ENCODE measurements at places on chromosomes 5 and 9.

GRCh38 chr5:54347221-54347865 lies 37.0 kb upstream of the ARL15 start:
- H3K4me3 ChIP-seq = no peak overlapping the region
- no peak for DNase-seq
- H3K27me3 ChIP-seq = no peaks in the 10 kb centered on the region
- no peak overlapping the region for H3K27ac ChIP-seq
- H3K36me3 ChIP-seq = no peaks in the 10 kb centered on the region
- H3K4me1 ChIP-seq = no peaks in the 10 kb centered on the region

DNA sequence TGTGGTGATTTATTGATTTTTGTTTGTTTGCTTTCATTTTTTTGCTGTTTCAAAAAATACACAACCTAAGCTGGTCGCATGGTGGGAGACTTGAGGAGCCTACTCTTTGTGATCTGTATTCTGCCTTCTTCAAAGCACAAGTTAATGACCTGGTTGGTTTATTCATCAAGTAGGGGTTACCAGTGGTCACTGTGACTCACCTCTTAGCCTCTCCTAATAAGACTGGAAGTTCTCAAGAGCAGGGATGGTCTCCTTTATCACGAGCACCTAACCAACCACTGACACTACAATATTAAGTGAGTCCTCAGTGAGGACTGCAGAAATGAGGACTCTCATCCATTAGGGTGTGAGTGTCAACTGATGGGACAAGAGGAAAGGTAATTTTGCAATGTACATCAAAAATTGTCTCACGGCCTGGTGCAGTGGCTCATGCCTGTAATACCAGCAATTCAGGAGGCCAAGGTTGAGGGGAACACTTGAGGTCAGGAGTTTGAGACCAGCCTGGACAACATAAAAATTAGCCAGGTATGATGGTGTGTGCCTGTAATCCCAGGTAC lies 13.6 kb upstream of the MTMR12 start:
- no peak for DNase-seq
- no peak overlapping the region for H3K4me3 ChIP-seq
- no peak overlapping the region for H3K27ac ChIP-seq
- H3K4me1 ChIP-seq = peaks cover 5% of the 10 kb centered on the region
- H3K27me3 ChIP-seq = peaks cover 2% of the 10 kb centered on the region

- peak overlapping the region; percentile 93 for H3K27ac ChIP-seq
- H3K36me3 ChIP-seq = peaks cover 38% of the 10 kb centered on the region
- H3K4me1 ChIP-seq = peaks cover 47% of the 10 kb centered on the region
- H3K4me3 ChIP-seq = peak overlapping the region; percentile 92
These were observed 1.2 kb downstream of the USP20 start for GRCh38 chr9:129836311-129837007.

DNA sequence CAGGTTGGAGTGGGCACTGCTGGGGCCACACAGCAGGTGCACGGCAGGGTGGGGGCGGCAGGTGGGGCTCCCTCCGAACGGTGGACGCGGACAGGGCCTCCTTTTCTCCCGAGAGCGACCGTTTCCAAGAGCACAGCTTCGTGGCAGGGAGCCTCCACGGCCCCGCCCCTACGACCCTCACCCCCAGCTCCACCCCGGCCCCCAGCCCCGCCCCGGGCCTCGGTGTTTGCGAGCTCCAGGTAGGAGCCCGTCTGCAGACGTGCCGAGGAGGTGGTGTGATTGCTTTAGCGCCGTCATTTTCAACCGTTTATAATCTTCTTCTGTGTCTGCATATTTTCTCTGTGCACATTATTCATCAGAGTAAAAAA lies 8.8 kb downstream of the GRIN1 start:
- H3K27ac ChIP-seq = no peak overlapping the region
- H3K36me3 ChIP-seq = no peaks in the 10 kb centered on the region
- H3K4me1 ChIP-seq = peaks cover 4% of the 10 kb centered on the region
- no peak for DNase-seq

- no peak for DNase-seq
- no peak overlapping the region for H3K27ac ChIP-seq
- H3K27me3 ChIP-seq = peaks cover 7% of the 10 kb centered on the region
- no peak overlapping the region for H3K4me3 ChIP-seq
- H3K4me1 ChIP-seq = peaks cover 36% of the 10 kb centered on the region
These were observed 55.3 kb downstream of the GADD45G start for GRCh38 chr9:89659891-89660685.

DNA sequence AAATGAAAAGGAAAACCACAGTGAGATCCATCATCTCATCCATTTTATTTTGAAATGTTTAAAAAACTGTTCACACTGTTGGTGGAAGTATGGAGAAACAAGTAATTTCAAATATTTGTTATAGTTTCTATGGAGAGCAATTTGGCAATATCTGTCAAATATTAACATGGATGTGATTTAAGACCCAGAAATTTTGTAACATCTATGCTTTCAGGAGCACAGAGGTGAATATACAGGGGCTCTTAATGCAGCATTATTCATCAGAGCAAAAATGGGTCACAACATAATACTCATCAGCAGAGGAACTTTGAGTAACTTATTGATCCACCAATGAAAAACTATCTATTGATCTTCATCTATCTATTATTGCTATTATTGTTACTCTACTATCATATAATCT lies 31.4 kb upstream of the SPATA31C2 start:
- peaks cover 2% of the 10 kb centered on the region for H3K4me1 ChIP-seq
- H3K4me3 ChIP-seq = no peak overlapping the region
- DNase-seq = no peak
- no peak overlapping the region for H3K27ac ChIP-seq
- peaks cover 19% of the 10 kb centered on the region for H3K27me3 ChIP-seq

DNA sequence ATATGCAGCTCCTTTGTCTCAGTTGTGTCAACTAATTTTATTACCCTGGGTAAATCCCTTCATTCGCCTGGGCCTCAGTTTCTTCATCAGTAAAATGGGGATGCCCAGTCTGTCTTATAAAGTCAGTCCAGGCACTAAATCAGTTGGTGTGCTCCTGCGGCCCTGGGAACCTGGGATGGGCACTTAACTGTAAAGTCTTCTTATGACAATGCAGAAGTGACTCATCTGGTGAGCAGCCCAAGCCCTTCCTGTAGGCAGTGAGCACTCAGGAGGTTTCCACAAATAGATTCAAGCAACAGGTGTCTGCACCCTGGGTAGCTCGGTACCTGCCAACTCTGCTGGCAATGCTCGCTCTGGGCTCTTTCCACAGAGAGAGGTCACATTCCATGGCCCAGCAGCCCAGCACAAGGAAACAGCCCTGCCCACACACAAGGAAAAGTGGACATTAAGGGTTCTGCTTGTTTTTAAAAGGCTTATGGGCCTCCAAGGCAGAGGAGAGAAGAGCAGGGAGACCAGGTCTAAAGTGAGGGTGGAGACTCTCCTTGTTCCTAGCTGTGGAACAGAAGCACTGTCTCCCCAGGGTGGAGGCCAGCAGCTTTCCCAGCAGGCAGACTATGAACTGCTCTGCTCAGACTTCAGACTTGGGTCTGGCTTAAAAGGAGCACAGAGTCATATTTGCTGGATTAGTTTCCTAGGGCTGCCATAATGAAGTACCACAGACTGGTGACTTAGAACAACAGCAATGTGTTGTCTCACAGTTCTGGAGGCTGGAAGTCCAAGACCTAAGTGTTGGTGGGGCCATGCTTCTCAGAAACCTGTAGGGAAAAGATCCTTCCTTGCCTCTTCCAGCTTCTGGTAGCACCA lies 89.7 kb upstream of the ADRA1B start:
- H3K27me3 ChIP-seq = peaks cover 8% of the 10 kb centered on the region
- H3K36me3 ChIP-seq = no peaks in the 10 kb centered on the region
- no peak overlapping the region for H3K4me3 ChIP-seq
- no peak for DNase-seq
- peaks cover 6% of the 10 kb centered on the region for H3K4me1 ChIP-seq
- H3K27ac ChIP-seq = no peak overlapping the region

DNA sequence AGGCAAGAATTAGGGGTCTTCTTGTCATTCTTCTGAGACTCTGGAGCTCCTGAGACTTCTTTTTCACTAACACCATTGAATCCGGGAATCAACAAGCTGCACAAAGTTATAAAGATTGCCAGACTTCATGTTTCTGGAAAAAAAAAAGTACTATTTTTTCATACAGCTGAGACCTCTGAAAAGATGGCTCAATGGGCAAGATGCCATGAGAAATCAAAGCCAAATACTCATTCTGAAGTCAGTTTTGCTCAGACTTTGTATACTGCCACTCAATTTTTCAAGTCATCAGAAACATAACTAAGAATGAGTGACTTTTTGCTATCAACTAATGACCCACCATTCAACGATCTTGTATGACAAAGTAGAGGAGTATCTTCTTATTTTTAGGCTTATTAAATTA lies 512.0 kb downstream of the RAB3C start:
- H3K27ac ChIP-seq = no peak overlapping the region
- H3K4me1 ChIP-seq = peaks cover 66% of the 10 kb centered on the region
- peaks cover 9% of the 10 kb centered on the region for H3K36me3 ChIP-seq
- DNase-seq = no peak
- no peak overlapping the region for H3K4me3 ChIP-seq
- H3K27me3 ChIP-seq = peaks cover 4% of the 10 kb centered on the region

DNA sequence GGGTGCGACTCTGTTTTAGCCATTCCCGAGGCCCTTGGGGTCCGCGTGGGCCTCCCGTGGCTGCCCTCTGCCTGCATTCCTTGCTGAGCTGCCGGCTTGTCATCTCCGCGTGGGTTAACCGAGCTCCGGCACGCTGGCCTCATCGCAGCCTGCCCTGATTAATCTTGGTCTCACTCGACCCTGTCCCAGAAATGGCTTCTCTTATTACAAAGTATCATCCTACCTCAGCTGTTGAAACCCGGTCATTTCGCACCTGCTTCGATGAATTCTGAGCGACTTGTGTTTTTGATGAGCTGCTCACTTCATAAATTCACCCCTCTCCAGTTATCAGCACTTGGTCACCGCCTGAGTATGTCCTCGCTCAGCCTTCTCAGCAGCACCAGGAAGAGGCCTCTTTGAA lies 123.5 kb upstream of the EGFLAM start:
- H3K4me3 ChIP-seq = no peak overlapping the region
- H3K4me1 ChIP-seq = no peaks in the 10 kb centered on the region
- H3K27me3 ChIP-seq = peaks cover under 1% of the 10 kb centered on the region
- H3K36me3 ChIP-seq = no peaks in the 10 kb centered on the region
- H3K27ac ChIP-seq = no peak overlapping the region

GRCh38 chr9:121483049-121483448 lies 16.6 kb downstream of the GGTA1 start:
- H3K36me3 ChIP-seq = no peaks in the 10 kb centered on the region
- no peaks in the 10 kb centered on the region for H3K27me3 ChIP-seq
- no peak overlapping the region for H3K27ac ChIP-seq
- no peak overlapping the region for H3K4me3 ChIP-seq
- no peaks in the 10 kb centered on the region for H3K4me1 ChIP-seq
- no peak for DNase-seq

DNA sequence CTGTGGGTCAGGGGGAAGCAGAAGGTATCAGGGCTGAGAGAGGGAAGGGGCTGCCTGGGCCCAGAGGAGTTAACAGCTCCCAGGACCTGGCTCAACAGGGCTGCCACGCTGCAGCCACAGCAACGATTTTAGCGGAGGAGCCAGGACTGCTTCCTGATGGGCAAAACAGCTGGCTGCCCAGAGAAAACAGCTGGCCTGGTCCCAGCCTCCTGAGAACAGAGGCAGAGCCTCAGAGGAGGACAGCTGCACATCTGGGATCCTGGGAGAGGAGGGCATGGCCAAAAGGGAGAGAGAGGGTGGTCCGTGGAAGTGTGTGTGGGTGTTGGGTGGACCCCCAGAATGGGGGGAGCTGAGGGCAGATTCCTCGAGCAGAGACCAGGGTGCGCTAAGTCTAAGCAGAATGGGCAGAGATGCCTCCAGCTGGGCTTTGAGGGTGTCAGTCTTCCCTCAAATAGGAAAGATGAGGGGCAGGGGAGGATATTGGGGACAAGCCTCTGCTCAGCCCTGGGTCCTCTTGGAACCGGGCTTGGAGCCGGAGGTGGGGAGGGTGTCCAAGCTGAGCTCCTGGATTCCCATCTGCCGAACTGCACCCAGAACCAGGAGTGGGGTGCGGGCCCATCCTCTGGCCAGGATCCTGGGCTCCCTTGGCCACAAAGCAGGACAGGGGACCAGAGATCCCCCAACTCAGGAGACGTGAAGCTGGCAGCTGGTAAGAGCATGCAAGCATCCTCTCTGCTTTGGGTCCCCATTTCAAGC lies 9.1 kb upstream of the CERCAM start:
- H3K4me3 ChIP-seq = no peak overlapping the region
- peaks cover 48% of the 10 kb centered on the region for H3K27me3 ChIP-seq
- H3K4me1 ChIP-seq = peaks cover 4% of the 10 kb centered on the region
- H3K27ac ChIP-seq = no peak overlapping the region
- no peak for DNase-seq
- H3K36me3 ChIP-seq = no peaks in the 10 kb centered on the region

GRCh38 chr5:140973550-140973949 lies 7.3 kb downstream of the PCDHAC2 start:
- no peak overlapping the region for H3K27ac ChIP-seq
- no peaks in the 10 kb centered on the region for H3K36me3 ChIP-seq
- DNase-seq = no peak
- no peak overlapping the region for H3K4me3 ChIP-seq
- no peaks in the 10 kb centered on the region for H3K4me1 ChIP-seq
- no peaks in the 10 kb centered on the region for H3K27me3 ChIP-seq

- H3K4me1 ChIP-seq = peaks cover 9% of the 10 kb centered on the region
- H3K4me3 ChIP-seq = peak overlapping the region; percentile 92
- no peak overlapping the region for H3K27ac ChIP-seq
- DNase-seq = no peak
- H3K36me3 ChIP-seq = no peaks in the 10 kb centered on the region
These were observed 1.6 kb downstream of the UNC13B start for GRCh38 chr9:35163413-35163812.

DNA sequence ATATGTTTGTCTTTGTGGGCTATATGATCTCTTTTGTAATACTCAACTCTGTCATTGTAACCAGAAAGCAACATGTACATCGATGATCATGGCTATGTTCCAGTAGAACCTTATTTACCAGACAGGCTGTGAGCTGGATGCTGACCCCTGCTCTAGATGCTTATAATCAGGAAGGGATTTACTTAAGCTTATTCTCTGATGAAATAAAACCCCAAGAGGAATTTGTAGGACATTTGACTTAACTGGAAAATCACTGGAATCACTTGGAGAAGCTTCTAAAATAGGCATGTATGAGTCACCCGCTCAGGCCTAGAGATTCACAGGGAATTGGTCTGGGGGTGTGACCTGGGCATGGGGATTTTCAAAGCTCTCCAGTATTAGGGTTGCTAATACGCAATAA lies 285.8 kb upstream of the ZNF608 start:
- no peak for DNase-seq
- H3K27me3 ChIP-seq = no peaks in the 10 kb centered on the region
- no peaks in the 10 kb centered on the region for H3K36me3 ChIP-seq
- no peak overlapping the region for H3K4me3 ChIP-seq
- no peaks in the 10 kb centered on the region for H3K4me1 ChIP-seq

DNA sequence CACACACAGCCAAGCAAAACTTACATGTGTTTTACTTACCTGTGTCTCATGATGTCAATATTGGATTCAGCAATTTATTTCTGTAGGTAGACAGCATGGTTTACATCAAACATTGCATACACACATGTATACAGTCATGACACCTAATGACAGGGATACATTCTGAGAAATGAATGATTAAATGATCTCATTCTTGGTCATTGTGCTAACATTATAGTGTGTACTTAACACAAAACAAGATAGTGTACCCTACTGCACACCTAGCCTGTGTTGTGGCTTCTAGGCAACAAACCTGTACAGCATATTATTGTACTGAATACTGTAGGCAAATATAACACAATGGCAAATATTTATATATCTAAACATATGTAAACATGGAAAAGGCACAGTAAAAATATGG lies 28.0 kb downstream of the ISOC1 start:
- DNase-seq = no peak
- H3K36me3 ChIP-seq = peaks cover 2% of the 10 kb centered on the region
- H3K4me3 ChIP-seq = no peak overlapping the region
- no peaks in the 10 kb centered on the region for H3K27me3 ChIP-seq
- no peak overlapping the region for H3K27ac ChIP-seq

GRCh38 chr9:137435381-137435891 lies 5.7 kb downstream of the ENTPD8 start:
- H3K4me1 ChIP-seq = no peaks in the 10 kb centered on the region
- peaks cover 3% of the 10 kb centered on the region for H3K27me3 ChIP-seq
- H3K36me3 ChIP-seq = no peaks in the 10 kb centered on the region
- no peak overlapping the region for H3K4me3 ChIP-seq

All from T-helper 2 cell treated with Interferon-gamma antibody and Interleukin-4, amounts not matched to agents 5 μg/mL and 100 μg/mL, for 36 hours (primary cell).